ENCODE measurements at places on chromosomes 1 and 21.
A peak's percentile ranks its signal among the peaks of the same experiment; 100 is the strongest.

GRCh38 chr21:46195595-46196195, 11.4 kb upstream of the SPATC1L start:
- DNase-seq = peak; percentile 29

GRCh38 chr1:46490656-46491442, 1.2 kb downstream of the DMBX1 start:
- DNase-seq = peak; percentile 43

- peak; percentile 85 for DNase-seq
Measured at GRCh38 chr1:24070821-24071393, 41.0 kb downstream of the MYOM3 start.

DNA sequence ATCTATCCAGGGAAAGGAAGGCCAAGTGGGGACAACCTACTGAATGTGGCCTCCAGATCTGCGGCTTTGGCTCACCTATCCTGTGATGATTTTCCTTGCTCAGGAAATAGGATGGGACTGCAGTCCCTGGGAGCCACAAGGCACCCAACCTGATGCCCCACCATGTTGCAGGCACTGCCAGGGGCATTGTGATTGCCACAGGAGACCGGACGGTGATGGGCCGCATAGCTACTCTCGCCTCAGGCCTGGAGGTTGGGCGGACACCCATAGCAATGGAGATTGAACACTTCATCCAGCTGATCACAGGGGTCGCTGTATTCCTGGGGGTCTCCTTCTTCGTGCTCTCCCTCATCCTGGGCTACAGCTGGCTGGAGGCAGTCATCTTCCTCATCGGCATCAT, 11.8 kb downstream of the ATP1A2 start:
- peak; percentile 57 for DNase-seq

DNA sequence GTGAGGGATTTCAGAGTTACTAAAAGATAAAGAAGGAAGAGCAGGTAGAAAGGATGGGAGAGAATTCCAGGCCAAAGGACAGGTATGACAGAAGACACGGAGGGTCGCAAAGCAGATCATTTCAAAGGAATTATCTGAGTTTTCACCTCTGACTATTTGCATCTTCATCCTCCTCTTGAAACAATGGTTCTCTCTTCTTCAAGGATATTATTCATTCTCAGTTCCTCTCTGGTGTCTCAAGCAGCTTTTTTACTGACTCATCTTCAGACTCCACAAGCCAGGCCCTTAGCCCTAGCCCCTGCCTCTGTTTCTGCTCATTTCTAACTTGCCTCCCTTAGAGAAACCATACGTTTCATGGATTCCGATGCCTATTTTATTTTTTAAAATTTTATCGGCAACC, 15.0 kb downstream of the DDX59 start:
- DNase-seq = no peak

DNA sequence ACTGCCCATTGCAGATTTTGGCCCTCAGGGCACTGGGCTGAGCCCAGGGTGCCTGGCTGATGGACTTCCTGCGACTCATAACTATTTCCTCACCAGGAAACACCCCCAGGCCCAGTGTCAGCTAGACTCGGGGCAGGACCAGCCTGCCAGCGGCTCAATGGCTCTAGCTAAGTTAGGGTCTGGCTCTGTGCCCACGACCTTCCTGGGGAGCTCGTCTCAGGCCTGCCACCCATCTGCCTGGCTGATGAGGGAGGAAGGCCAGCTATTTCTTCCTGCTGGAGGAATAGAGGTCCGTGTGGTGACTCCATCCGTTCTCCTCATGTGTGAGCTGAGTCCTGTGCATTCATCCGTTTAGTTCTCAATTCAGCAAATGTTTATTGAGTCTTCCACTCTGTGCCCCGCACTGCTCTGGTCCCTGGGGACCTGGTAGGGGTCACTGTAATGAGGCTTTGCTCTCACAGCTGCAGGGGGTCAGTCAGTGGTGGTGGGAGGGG, 44.5 kb downstream of the KIRREL1 start:
- peak; percentile 83 for DNase-seq

DNA sequence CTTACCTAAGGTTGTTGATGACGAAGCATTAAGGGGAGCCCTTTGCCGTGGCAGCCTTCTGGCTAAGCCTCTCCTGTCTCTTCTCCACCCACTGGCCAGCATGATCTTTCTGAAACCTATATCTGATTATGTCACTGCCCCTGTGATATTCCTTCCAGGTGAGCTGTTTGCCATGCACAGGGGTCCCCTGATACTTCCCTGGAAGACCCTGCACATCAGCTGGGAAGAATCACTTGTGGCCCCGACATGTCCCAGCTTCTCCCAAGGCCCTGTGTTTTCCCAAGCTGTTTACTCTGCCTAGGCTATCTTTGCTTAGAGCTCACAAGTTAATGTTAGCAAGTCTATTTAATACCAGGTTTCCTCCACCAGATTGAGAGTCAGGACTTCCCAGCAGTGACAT, 12.3 kb downstream of the RD3 start:
- DNase-seq = no peak

DNA sequence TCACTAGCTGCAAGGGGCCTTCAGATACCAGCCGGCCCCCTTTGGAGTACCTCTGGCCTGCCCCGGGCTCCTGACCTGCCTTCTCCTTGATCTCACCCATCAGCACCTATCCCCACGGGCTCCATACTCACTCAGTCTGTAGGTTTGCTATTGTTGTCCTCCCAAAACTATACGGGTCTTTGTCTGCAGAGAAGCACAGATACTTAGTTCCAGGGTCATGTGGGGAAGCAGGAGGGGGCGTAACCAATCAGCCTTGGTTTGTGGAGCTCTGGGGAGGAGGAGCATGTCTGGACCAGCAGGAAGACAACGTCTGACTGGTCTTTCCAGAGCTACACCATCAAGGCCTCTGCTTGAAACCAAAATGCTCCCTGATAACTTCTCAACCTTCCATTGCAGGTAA, 15.2 kb downstream of the TMEM63A start:
- DNase-seq = no peak

- no peak for DNase-seq
Measured at GRCh38 chr1:176801514-176802020, 338.6 kb downstream of the PAPPA2 start.

GRCh38 chr1:8166406-8166805, 140.3 kb upstream of the ERRFI1 start:
- peak; percentile 16 for DNase-seq

DNA sequence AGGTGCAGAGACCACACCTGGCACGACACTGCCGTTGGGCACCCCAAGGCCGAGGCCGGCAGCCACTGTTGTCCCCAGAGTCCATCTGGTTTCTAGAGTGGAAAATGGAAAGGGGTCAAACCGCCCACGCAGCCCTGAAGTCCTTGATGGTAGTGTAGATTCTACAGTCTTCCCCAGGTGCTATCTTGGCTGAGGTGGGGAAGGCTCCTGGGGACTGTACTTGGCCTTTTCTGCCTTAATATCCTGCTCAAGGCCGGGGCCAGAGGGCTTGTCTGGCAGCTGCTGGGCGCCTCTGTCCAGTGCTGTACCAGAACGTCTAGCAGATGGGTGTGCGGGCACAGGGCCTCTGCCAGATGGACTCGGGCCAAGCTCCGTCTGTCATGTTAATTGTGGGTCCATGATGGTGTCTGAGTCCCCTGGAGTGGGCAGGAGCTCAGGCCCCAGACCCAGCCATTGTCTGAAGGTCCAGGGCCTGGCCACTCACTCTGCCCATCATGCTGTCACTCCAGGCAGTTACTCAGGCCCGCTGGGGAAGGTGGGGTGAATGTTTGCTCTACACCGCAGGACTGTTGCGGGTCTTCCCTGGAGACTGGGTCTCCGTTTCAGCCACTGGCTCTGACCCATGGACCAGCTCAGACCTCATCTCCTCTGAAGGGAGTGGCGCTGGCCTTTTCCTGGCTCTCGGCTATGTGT, 161.9 kb upstream of the COL6A1 start:
- no peak for DNase-seq

GRCh38 chr21:33302055-33302454, 22.7 kb upstream of the IFNAR1 start:
- DNase-seq = no peak

GRCh38 chr21:34330055-34330454, 33.8 kb upstream of the KCNE2 start:
- DNase-seq = no peak

DNA sequence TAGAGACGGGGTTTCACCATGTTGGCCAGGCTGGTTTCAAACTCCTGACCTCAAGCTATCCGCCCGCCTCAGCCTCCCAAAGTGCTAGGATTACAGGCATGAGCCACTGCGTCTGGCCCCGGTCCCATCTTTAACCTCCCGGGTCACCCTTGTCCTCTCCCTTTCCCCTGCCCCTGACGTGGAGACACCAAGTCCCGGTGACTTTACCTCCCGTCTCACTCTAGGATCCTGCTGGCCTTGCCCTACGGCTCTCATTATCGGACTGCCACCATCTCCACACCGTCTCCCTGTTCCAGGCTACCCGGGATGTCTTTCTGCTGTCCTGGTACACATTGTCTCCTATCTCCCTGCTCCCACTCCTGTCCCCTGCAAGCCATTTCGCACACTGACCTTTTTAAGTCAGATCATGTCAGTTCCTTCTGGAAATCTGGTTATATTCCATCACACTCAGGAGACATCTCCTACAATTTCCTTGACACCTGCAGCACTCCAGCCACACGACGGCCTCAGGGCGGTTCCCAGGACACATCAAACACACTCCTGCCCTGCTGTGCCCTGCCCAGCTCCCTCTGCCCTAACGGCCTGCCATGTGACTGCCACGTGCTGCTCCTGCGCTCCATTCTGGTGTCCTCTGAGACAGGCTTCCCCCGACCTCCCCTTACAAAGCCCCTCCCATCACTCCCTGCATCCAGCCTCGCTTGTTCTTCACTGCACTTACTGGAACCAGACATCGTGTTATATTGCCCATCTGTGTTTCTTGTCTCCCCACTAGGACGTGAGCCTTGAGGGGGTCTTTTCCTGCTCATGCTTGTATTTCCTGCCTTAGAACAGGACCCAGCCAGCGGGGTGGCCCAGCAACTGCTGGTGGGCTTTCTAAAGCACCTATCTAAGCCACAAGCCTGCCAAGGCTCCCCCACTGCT, 32.7 kb downstream of the TTC39A start:
- no peak for DNase-seq

DNA sequence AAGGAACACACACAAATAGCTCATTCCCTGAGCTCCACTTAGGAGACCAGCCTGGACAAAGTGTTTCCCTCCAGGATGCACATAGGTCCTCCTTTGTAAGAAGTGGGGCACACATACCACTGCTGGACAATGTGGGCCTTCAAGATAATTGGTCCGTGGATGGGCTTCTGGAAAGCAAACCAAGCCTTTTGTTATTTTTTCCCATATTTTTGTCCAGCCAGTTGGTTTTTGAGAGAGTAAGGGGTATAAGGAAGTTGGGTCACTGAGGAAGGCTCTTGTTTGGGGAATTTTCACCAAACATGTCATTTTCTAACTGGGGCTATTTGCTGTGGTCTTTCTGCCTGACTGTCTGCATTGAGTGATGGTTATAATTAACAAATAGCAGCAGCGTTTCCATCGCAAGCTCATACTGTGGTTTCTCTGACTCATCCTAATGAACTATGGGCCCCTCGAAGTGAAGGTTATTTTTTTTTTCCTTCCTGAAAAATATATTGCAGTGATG, 306.3 kb upstream of the DUSP10 start:
- DNase-seq = no peak

- no peak for DNase-seq
Measured at GRCh38 chr1:15321601-15322000, 74.6 kb downstream of the FHAD1 start.

GRCh38 chr1:97384294-97384968, 536.4 kb downstream of the DPYD start:
- DNase-seq = no peak

GRCh38 chr1:107135463-107135862, 5.4 kb upstream of the NTNG1 start:
- DNase-seq = no peak

Data from aorta (tissue), 5 donors.